ENCODE measurements at places on chromosomes 2 and 18. TPM values are rescaled to one million over a fixed set of nuclear protein-coding genes. Genes with fewer than 3 reads are reported as not detected.

Gene CHRNG
- total RNA-seq: not detected

Gene RNF152
- total RNA-seq: 14.8 TPM

GRCh38 chr2:6074089-6074643 lies 382.0 kb downstream of the SOX11 start:
- no peak overlapping the region for H3K27ac ChIP-seq
- H3K4me1 ChIP-seq: no peaks in the 10 kb centered on the region
- no peaks in the 10 kb centered on the region for H3K36me3 ChIP-seq
- H3K27me3 ChIP-seq: no peaks in the 10 kb centered on the region
- DNase-seq: no peak
- H3K4me3 ChIP-seq: no peak overlapping the region

GRCh38 chr2:135547311-135547710 lies 16.0 kb downstream of the R3HDM1 start:
- no peaks in the 10 kb centered on the region for H3K27me3 ChIP-seq
- no peak for DNase-seq
- no peaks in the 10 kb centered on the region for H3K36me3 ChIP-seq

DNA sequence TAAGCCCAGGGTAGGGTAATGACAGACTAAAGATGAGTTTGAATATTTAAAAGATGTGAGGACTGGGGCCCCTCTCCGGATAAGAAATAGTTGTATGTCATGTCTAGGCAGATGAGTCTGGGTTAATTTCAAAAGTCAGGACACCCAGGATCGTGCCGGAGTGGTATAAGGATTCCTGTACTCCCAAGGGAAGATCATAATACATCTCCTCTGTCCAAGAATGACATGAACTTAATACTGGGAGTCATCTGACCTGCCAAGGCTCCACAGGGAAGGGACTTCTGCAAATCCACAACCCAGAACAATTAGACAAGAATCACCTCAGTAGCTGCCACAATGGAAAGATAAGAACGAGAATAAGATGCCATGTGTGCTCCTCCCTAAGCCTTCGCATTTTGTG lies 17.1 kb downstream of the RPRM start:
- no peaks in the 10 kb centered on the region for H3K36me3 ChIP-seq
- DNase-seq: no peak
- H3K27ac ChIP-seq: no peak overlapping the region

DNA sequence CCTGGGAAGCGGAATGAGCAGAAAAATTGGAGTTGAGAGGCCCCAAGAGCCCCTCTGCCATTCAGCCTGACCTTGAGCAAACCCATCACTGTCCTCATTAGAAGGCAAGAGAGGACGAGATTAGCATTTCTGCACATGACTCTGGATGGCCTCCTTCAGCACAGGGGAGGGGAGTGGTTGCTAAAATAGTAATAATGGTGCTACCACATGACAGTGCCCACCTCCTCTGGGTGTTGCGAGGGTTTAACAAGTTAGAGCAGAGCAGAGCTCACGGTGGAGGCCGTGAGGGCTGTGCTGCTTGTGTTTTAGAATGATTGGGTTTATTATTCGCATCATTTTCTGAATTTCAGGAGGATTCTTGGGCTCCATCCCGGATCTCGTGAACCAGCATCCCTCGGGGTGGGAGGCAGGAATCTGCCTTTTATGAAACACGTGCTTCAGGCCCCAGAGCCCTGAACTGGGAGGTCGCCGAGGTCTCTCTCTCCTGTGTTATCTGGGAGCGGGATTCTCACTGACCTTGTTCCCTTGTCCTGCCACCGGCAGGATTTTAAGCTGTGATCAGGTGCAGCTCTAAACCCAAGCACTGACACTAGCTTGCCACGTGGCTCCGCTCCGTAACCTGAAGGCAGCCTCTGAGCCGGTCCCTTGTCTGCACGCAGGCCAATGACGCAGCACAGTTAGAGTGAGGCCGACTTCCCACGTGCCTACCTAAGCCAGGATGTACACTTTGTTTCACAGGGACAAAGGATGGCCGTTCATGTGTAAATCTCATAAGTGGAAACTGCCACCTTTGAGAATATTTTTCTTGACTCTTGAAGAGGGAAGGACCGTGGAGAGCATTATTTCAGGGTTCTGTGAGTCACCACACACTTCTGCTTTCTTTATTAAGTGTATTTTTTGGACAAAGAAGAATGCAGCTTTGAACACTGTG lies 142.3 kb downstream of the ACOXL start:
- no peaks in the 10 kb centered on the region for H3K36me3 ChIP-seq
- H3K27me3 ChIP-seq: no peaks in the 10 kb centered on the region
- H3K4me3 ChIP-seq: no peak overlapping the region
- H3K27ac ChIP-seq: no peak overlapping the region
- H3K4me1 ChIP-seq: peaks cover 5% of the 10 kb centered on the region

- no peak overlapping the region for H3K27ac ChIP-seq
- no peak for DNase-seq
- no peaks in the 10 kb centered on the region for H3K36me3 ChIP-seq
These were observed 30.4 kb downstream of the SERTAD2 start for GRCh38 chr2:64623242-64623850.

DNA sequence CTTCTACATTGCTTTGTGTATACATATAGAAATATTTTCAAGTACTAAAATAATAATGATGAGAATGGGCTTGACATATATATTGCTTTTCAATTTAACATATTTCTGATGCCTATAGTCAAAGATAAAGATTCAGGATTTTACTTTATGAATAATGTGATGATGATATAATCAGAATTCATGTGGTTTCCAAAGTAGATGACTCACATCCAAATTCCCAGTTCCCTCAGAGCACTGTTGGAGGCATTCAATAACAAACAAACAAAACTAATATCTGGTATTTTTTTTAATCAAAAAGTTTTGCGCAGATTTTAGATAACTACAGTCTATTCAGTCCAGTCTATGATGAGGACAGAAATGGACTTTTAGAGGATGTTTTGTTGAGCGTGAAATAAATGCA lies 2094.5 kb upstream of the CELF4 start:
- no peak overlapping the region for H3K4me3 ChIP-seq
- no peaks in the 10 kb centered on the region for H3K27me3 ChIP-seq
- no peak for DNase-seq

DNA sequence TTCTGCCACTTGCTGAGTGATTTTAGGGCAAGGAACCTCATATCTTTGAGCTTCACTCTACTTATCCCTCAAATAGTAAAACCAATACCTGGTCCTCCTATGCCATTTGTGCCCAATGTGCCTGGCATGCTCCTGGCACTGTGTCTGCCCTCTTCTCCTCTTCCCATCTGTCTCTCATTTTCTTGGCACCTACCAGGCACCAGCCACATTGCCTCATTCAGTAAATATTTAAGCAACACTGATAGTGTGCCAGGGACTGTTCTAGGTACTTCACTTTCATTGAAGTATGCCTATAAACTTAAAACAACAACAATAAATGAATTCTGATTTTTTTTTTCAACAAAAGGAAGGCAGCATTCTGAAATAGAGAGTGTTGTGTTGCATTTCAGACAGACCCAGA lies 15.1 kb upstream of the BOD1L2 start:
- H3K36me3 ChIP-seq: no peaks in the 10 kb centered on the region
- no peak overlapping the region for H3K27ac ChIP-seq
- no peak for DNase-seq
- no peaks in the 10 kb centered on the region for H3K4me1 ChIP-seq
- H3K4me3 ChIP-seq: no peak overlapping the region

GRCh38 chr2:124025891-124026434 lies 876 bp downstream of the CNTNAP5 start:
- DNase-seq: no peak
- H3K4me1 ChIP-seq: no peaks in the 10 kb centered on the region
- no peaks in the 10 kb centered on the region for H3K36me3 ChIP-seq

DNA sequence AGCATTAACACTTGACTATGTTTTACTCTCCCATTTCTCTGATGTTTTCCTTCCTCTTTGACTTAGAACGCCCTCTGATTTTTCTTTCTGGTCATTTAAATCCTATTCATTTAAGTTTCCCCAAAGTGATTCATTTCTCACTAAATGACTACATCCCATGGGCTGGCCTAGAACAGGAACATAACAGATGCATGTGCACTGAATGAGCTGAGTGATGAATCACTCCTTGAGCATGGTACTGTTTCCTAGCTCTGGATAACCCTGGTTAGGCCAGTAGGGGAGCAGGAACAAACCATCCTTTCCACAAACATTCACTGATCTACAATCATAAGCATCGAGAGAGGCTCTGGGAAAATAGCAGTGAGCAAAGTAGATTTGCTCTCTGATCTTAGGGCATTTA lies 221.9 kb upstream of the SETBP1 start:
- H3K4me3 ChIP-seq: no peak overlapping the region
- H3K27ac ChIP-seq: no peak overlapping the region
- no peaks in the 10 kb centered on the region for H3K4me1 ChIP-seq
- no peaks in the 10 kb centered on the region for H3K27me3 ChIP-seq

GRCh38 chr2:197286805-197287595 lies 23.6 kb downstream of the ANKRD44 start:
- H3K36me3 ChIP-seq: no peaks in the 10 kb centered on the region
- H3K4me3 ChIP-seq: no peak overlapping the region
- DNase-seq: peak; percentile 86
- no peak overlapping the region for H3K27ac ChIP-seq

DNA sequence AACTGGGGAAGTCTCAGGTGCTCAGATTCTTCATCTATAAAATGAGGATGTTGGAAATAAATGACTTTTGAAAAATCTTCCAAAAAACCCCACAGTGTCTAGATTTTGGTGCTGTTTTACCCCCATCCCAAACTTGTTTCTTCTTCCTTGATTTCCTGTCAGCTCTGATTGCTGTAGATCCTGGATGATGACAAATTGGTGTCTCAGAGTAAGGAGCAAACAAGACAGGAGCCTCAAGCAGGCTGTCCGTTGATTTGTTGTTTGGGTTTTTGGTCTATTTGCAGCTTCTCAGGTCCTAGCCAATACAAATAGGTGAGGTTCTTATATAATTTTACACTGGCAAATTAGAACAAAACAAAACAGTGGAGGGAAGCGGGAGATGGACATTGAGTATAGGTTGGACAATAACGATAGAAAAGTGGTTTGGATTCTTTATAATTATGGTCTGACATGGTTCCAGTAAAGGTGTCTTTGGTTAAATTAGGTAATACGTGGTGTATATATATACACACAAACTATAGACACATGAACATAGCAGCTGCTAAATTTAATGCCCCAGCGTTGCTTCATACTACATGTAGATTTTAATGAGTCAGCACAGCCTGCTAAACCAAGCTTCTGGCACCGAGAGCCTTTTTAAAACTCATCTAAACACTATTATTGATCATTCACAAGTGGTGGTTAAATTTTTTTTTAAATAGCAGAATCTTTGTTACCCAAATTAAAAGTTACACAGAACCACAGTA lies 142.5 kb downstream of the FMNL2 start:
- peaks cover 2% of the 10 kb centered on the region for H3K4me1 ChIP-seq
- H3K4me3 ChIP-seq: no peak overlapping the region
- no peaks in the 10 kb centered on the region for H3K36me3 ChIP-seq
- DNase-seq: no peak
- H3K27ac ChIP-seq: no peak overlapping the region

DNA sequence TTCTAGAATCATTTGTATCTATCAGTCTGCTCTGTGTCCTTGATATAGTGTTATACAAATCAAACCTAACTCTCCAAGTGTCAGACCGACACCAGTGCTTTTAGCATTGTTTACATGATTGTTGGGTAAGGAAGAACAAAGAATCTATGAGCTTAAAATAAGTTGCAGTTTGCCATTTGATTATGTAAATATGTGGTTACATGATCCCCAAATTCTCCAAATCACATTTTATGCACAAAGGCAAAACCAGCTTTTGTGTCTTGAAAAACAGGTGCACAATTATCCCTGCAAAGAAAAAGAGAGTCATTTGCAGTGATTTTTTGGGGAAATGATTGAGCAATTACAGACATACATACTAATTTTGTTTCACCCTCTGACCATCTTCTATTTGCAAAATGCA lies 652.6 kb upstream of the CHAC2 start:
- H3K4me1 ChIP-seq: no peaks in the 10 kb centered on the region
- DNase-seq: no peak
- H3K4me3 ChIP-seq: no peak overlapping the region

DNA sequence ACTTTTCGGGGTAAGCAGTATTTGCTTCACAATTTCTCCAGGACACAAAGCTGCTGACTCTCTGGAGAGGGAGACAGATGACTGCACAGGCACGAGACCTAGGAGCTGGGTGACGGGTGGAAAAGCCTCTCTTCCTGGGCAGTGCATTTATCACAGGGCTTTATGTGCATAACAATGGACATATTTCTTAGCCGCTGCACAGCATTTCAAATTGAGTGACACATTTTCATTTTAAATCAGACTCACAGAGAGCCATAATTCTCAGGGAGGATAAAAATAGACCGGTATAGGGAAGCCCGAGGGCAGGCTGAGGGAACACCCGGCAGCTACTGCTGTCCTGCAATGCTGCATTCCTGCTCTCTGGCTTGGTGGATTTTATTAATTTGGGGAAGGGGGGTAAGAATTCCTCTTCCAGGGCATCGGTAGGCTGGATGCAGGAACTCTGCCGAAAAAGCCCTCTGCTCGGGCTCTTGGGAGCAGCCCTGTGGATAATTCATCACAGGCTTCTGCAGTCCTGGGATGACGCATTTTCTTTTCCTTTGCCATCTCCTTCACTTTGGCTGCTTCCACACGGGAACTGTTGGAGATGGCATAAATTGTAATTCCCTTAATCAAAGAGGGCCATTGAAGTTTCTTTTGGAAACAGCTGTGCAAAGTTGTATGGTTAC lies 108.1 kb upstream of the ACAA2 start:
- H3K27me3 ChIP-seq: peaks cover 5% of the 10 kb centered on the region
- no peak for DNase-seq
- H3K27ac ChIP-seq: no peak overlapping the region
- no peak overlapping the region for H3K4me3 ChIP-seq
- peaks cover 3% of the 10 kb centered on the region for H3K36me3 ChIP-seq
- H3K4me1 ChIP-seq: peaks cover 2% of the 10 kb centered on the region

DNA sequence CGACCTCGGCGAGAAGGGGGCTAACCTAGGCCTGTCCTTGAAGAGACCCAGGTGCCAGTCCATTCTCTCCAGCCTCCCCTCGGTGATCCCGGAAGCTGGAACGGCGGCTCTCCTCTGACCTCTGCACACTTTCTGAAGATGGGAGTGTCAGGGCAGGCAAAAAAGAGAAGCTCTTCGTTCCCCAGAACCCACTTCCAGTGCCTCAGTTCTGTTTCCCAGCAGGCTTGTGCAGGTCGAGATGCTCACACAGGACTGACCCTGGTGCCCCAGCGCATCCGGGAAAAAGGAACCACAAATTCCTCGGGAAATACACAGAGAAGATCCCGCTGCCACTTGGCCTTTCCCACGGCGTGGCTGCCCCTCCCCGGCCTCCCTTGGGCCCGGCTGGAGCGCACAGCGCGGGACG lies 681 bp upstream of the PTPN18 start:
- H3K27ac ChIP-seq: peak overlapping the region; percentile 85
- no peak for DNase-seq
- peak overlapping the region; percentile 74 for H3K4me3 ChIP-seq
- H3K36me3 ChIP-seq: no peaks in the 10 kb centered on the region

DNA sequence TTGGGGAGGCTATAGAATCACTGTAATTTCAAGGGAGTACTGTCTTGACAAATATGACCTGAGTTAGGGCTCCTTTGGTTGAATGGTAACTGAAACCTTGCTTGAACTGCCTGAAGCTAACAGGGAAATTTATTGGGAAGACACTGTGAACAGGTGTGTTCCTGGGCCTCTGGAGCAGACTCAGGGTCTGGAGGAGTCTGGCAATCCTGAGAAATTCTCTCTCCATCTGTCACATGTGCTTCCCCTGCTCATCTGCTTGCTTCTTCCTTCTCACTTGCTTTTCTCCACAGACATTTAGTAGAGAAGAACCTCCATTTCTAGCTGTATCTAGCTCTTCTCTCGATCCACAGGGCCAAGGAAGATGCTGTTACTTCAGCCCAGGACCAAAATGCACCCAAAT lies 476.5 kb downstream of the LRP1B start:
- H3K4me3 ChIP-seq: no peak overlapping the region
- H3K36me3 ChIP-seq: no peaks in the 10 kb centered on the region
- no peaks in the 10 kb centered on the region for H3K27me3 ChIP-seq
